ENCODE measurements at places on chromosomes 7 and 10.

DNA sequence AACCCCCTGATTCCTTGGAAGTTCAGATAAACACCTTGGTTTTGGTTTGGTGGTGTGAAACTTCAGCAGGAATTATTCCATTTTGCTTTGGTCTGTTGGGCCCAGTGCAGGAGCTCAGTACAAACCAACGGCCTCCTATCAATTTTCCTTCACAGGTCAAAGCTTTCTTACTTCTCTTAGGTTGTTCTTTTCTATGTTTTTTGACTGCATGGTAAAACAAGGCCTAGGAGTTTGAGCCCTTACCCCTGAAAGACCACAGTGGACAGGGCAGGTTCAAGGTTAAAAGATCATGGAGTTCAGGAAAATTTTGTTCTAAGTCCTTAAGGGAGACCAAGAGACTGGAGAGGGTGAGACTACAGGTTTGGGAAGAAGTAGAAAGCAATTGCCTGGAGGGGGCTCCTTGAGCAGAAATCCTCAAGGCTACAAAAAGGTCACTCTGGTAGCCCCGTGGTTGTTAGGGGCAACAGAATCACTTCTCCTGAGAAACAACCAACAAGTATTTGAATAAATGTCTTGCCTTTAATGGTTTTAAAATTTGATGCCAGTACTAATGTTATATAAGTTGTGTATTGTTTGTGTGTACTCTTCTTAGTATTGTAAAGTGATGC lies 40.9 kb upstream of the FHIP2A start:
- no peak for DNase-seq

DNA sequence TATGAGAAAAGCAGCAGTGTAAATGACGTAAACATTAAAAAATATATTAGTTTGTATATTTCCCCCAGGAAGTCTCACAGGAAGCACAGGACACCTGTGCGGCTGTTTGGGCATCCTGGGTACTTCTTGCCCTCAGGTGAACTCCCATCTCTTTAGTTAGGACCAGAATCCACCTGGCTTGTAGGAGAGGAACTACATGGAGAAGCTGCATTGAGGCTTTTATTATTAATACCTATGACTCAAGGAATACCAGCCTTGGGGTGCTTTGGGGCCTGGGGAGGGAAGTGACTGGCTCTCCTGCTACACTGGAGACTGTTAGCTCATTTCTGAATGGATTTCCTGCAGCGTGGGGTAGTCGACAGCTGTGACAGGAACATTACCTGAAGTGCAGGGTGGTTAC lies 40.0 kb upstream of the GSDME start:
- DNase-seq, result no peak

- no peak for DNase-seq
Observed at GRCh38 chr10:103643381-103643780, 149.9 kb downstream of the NEURL1 start.

DNA sequence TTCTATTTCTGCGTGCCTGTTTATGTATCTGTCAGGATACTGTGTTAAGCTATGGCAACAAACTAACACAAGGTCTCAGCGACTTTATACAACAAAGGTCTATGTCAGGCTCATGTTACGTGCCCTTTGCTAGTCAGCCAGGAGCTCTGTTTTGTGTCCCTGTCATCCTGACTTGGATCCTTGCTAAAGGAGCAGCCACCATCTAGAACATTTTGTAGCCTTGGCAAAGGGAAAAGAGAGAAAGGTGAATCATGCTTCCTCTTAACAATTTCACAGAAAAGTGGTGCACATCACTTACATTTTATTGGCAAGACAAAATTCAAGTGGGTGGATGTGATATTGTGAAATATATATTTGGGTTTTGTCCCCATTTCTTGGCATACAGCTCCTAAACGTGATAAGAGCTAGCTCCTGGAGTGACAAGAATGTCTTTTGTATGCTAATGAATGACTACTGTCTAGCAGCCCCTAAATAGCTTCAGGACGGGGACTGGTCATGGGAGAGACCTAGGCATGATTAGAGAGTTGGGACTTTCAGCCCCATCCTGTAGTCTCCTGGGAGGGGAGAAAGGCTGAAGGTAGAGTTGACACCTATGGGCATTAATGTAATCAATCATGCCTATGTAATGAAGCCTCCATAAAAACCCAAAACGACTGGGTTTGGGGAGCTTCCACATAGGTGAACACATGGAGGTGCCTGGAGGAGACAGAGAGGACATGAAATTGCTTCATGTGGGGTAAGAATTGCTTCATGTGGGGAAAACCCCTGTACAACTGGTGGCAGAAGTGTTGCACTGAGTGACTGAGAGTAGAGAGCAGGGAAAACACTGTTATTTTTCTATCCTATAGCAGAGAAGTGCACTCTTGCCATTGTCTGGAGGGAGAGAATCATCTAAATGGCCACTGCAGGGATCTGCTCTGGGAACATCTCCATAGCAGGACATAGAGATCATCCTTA lies 33.0 kb downstream of the MRPL32 start:
- DNase-seq, result no peak

- peak; percentile 90 for DNase-seq
Observed at GRCh38 chr7:99562832-99563231, 4.4 kb downstream of the ZNF655 start.

DNA sequence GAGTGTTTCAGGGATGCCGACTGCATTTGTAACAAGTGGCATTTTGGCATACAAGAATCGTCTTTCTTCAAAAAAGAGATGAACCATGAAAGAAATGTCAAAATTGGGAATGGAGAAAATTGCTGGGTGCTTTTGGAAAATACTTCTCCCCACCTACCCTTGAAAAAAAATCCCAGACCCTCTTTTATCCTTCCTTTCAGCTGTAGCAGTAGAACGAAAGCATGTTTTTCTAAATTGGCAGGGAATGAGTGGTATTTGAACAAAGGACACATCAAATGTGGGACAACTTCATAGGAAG lies 187.5 kb downstream of the NRP1 start:
- DNase-seq, result no peak

DNA sequence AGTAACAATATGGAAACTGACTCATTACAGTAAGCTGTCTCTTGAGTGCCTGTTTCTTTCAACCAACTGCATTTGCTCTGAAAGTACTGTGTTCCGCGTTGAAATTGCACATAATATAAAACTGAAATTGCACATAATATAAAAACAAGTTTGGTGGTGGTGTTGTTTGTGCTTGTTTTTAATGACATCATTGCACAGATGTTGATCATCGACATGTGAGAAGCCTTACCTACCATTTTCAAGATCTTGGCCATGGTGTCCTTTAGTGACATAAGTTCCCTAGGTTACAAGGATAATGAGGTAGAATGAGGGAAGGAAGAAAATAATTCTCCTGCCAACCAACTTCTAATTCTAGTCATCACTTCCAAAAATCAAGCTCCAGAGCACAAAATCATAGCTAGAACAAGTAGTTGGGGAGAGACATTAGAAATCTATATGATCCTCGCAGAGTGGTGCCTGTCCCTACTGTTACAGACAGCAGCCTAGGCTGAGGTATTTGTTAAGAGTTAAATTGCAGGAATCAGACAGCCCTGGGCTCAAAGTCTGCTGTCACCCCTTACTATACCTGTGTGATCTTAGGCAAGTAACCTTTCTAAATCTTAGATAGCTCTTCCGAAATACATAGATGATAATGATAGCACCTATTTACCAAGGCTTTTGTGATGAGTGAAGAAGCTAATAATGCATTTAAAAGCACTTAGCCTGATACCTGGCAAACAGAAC lies 29.3 kb downstream of the DOCK4 start:
- no peak for DNase-seq

GRCh38 chr7:131425992-131426391 lies 98.3 kb downstream of the MKLN1 start:
- DNase-seq, result no peak

DNA sequence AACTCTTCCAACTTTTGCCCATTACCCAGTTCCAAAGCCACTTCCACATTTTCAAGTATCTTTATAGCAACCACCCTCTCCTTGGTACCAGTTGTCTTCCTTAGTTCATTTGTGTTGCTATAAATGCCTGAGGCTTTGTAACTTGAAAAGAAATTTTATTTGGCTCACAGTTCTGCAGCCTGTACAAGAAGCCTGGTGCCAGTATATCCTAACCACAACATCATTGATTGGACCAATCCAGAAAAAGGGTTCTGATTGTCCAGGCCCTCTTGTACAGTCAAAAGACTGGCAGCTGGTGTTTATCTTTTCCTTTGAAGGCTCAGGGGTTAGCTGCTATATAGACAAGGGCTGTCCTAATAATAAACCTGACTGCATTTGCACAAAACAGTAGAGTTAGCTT lies 21.1 kb upstream of the ABCC2 start:
- no peak for DNase-seq
